ENCODE measurements at places on chromosomes 11 and 22.
A peak's percentile ranks its signal among the peaks of the same experiment; 100 is the strongest.

DNA sequence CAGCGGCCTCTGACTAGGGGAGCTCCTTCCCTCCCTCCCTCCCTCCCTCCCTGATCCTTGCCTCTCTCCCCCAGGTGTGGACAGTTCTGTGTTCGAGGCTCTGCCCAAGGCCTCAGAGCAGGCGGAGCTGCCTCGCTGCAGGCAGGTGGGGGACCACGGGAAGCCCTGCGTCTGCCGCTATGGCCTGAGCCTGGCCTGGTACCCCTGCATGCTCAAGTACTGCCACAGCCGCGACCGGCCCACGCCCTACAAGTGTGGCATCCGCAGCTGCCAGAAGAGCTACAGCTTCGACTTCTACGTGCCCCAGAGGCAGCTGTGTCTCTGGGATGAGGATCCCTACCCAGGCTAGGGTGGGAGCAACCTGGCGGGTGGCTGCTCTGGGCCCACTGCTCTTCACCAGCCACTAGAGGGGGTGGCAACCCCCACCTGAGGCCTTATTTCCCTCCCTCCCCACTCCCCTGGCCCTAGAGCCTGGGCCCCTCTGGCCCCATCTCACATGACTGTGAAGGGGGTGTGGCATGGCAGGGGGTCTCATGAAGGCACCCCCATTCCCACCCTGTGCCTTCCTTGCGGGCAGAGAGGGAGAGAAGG is 11.1 kb upstream of the POU2F3 start:
- no peak for DNase-seq
- no peak overlapping the region for H3K27ac ChIP-seq
- H3K27me3 ChIP-seq: no peaks in the 10 kb centered on the region

DNA sequence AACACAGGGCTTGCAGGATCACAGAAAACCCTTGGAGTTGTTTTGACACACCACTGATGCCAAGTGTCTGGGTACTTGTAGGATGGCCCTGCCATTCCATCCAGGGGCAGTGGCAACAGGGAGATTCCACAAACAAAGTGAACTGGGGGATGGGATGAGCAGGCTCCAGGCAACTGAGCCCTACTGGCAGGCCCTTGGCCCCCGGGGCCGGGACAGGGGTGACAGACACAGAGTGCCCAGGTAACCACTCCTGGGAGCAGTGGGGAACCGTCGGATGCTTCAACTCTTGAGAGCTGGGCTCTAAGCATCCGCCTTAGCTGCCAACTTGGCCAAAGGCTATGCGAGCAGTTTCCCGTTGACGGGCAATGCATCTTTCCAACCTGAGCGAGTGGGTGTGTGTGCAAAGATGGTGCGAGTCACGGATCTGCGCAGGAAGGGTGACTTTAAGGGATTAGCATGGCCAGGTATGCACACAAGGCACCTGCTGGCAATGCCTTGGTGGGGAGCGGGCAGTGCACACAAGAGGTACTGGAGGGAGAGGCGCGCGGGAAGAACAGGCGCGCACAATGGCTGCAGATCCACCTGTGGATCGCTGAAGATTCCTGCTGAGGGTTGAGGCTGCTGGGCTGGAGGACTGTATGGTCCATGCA is 83.1 kb upstream of the PRODH start:
- no peaks in the 10 kb centered on the region for H3K27me3 ChIP-seq
- H3K4me1 ChIP-seq: no peaks in the 10 kb centered on the region
- H3K4me3 ChIP-seq: no peak overlapping the region
- H3K27ac ChIP-seq: no peak overlapping the region

- peak overlapping the region; percentile 56 for H3K4me3 ChIP-seq
- peaks cover 86% of the 10 kb centered on the region for H3K27me3 ChIP-seq
- no peaks in the 10 kb centered on the region for H3K36me3 ChIP-seq
Observed at GRCh38 chr11:12678092-12678491, 3.9 kb downstream of the TEAD1 start.

DNA sequence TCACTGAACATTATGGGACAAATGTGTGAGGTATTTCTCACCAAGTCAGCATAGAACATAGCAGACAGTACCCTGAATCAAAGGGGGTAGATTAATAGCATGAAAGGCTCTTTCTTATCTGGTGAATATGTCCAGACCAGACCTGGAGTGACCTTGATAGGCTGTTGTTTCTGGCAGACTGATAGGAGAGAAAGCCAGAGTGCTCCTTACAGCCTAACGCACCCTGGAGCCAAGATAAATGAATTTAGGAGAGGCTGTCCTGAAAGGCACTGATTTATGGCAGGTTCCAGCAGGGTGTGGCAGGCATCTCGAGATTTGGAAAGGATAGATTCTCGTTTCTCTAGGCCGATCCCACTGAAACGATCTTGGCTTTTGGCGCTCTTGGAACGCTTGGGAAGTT is 204.6 kb downstream of the DBX1 start:
- no peak overlapping the region for H3K4me3 ChIP-seq
- no peaks in the 10 kb centered on the region for H3K27me3 ChIP-seq
- DNase-seq: no peak
- H3K36me3 ChIP-seq: no peaks in the 10 kb centered on the region

DNA sequence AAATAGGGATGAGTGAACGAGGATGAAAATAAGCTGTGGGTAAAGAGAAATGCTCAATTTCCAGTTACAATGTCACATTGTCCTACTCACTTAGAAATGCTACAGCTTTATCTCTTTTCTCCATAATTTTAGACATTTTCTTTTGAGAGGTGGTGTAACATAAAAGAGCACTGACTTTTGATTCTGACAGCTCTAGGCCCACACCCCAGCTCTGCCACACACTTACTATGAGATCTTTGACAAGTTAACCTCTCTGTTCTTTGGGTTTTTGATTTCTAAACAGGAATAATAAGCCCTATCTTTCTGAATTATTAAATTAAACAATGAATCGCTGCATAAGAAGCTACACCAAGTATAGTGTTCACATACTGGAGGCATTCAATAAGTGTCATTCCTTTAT is 228.3 kb upstream of the PITPNB start:
- no peak for DNase-seq
- no peaks in the 10 kb centered on the region for H3K36me3 ChIP-seq
- no peaks in the 10 kb centered on the region for H3K27me3 ChIP-seq

DNA sequence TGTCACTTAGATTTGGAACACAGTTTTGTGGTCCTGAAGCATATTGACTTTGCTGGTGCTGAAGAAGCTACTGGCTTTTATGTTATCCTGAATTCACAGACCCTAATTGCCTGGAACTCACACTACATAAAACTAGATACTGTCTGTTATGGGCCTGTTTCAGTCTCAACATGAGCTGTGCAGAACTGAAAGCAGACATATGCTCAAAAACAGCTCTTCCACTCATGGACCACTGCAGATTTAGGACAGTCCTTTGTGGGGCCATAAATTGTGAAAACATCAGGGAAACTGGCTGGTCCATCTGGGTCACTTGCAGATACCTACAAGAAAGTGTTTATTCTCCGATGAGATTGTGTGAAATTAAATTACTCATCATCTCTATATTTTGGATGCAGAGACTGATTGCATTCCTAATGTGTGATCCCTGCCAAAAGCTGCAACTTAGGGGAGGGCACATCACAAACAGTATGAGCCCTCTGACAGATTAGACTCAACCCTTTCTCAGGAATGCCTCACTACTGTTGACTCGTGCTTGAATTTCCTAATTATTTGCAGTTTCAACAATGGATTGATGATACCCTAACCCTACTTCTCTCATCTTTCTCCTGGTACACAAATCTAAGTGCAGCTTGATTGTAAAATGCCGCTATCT is 10.2 kb upstream of the CLNS1A start:
- H3K27ac ChIP-seq: no peak overlapping the region
- no peak for DNase-seq
- H3K4me1 ChIP-seq: no peaks in the 10 kb centered on the region

DNA sequence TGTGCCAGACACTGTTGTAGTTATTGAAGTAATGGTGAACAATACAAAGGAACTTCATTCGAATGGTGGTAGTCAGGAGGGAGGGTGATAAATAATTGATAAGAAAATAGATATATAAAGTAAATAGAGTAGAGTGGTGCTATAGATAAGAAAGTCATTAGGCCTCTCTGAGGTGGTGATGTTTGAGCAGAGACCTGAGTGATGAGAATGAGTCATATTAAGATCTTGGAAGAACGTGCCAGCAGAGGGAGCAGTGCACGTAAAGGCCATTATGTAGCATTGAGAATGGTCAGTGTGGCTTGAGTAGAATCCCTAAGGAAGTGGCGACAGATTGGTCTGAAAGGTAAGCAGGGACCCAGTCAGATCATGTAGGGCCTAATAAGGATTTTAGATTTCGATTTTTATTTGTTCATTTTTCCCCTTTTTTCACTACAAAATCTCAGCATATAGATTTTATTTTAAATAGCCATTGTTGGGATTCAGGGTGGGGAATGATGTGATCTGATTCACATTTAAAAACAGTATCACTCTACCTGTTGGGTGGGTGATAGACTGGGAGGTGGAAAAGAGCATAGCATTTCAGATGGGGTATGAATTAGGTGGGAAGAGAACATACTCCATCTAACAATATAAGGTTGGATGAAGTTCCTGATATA is 44.7 kb downstream of the CCDC90B start:
- no peaks in the 10 kb centered on the region for H3K27me3 ChIP-seq
- no peak overlapping the region for H3K27ac ChIP-seq
- H3K36me3 ChIP-seq: no peaks in the 10 kb centered on the region
- DNase-seq: peak; percentile 53
- H3K4me3 ChIP-seq: no peak overlapping the region
- H3K4me1 ChIP-seq: no peaks in the 10 kb centered on the region

- no peaks in the 10 kb centered on the region for H3K4me1 ChIP-seq
- no peaks in the 10 kb centered on the region for H3K27me3 ChIP-seq
- DNase-seq: no peak
- no peaks in the 10 kb centered on the region for H3K36me3 ChIP-seq
- H3K4me3 ChIP-seq: no peak overlapping the region
Observed at GRCh38 chr11:42239188-42239587, 779.7 kb upstream of the LRRC4C start.

GRCh38 chr11:69013009-69013951 is at the start of gene MRGPRF:
Gene MRGPRF, minus strand, starts transcription at chr11:69013246. Its CDS starts 3,345 bp downstream, at chr11:69009901.
- DNase-seq: peak; percentile 88
- H3K27ac ChIP-seq: peak within 1 kb of the TSS; percentile 72
- peaks cover 10% of the 10 kb centered on the region for H3K4me1 ChIP-seq
- peak within 1 kb of the TSS; percentile 44 for H3K4me3 ChIP-seq

DNA sequence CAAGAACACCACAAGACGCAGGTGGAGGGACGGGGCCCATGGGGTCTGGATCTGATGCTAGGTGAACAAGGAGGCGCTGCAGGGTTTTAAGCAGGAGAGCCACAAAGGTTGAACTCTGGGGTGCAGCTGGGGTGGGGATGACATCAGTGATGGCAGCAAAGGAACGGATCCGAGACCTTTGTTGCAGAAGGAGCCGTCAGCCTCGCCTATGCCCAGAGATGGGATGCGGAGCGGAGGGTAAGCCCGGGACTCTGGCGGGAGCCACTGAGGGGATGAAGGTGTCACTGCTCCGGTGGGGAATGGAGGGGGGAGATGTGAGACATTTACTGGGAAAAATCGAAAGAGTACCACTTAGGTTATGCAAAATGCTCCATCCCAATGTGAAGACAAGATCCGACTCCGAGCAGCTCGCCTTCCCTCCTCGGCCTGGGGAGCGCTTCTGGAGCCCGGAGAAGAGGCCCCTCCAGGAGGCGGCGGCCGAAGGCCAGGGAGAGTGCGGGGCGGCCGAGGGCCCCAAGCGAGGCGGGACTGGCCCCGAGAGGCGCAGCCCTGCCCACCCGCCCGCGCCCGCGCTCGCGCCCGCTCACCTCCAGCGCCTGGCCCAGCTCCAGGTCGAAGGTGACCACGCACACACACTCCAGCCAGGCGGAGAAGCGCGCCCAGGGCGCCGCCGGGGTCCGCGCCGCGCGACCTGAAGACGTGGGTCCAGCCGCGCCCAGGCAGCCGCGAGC is 422 bp downstream of the DENND6B start:
- no peaks in the 10 kb centered on the region for H3K27me3 ChIP-seq
- no peak overlapping the region for H3K27ac ChIP-seq
- H3K36me3 ChIP-seq: no peaks in the 10 kb centered on the region
- no peak for DNase-seq
- H3K4me1 ChIP-seq: peaks cover 5% of the 10 kb centered on the region

DNA sequence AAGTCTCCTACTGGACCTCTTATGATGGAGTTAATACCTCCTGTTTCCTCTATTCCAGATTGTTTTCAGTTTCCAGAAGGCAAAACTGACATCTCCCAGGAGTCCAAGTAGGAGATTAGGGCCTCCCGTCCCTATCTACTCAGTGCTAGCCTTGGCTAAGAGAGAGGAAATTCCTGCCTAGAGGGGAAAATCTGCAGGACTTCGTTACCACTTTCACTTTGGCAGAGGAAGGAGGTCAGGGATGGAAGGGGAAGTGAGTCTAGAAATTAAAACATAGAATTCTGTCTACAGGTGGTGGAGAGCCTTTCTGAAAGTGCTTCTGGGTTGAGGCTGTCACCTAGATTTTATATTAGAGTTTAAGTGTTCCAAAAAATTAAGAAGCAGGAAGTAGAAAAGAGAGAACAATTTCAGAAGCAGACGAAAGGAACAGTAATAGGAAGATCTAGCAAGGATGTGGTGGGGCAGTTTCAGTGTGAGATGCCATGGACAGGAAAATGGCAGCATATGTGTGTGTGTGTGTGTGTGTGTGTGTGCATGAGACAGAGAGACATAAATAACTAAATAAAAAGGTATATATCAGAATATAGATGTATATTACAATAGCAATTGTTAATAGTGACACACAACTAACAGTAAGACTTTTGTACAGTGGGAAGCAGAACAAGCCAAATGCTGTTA is 2.4 kb upstream of the TRIM68 start:
- no peak overlapping the region for H3K27ac ChIP-seq
- no peaks in the 10 kb centered on the region for H3K27me3 ChIP-seq
- no peak overlapping the region for H3K4me3 ChIP-seq

DNA sequence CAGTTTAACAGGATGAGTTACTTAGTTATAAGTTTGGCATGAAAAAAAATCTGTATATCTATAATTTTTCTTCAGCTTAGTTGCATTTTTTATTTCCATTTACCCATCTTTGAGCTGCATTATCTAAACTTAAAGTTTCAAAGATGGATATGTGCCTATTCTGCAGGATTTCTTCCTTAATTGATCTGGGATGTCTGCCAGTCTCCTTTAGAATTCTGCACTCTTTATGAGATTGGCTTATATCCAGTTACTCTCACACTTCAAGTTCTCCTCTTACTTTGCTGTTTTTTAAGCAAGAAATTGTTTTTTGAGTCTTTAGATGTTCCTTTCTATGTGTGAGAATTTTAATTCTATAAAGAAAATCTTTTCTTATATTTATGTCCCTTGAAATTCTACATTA is 5.1 kb upstream of the PDGFD start:
- DNase-seq: no peak
- H3K27ac ChIP-seq: no peak overlapping the region
- no peaks in the 10 kb centered on the region for H3K4me1 ChIP-seq
- H3K36me3 ChIP-seq: no peaks in the 10 kb centered on the region

- peak; percentile 53 for DNase-seq
- no peaks in the 10 kb centered on the region for H3K36me3 ChIP-seq
- H3K4me3 ChIP-seq: no peak within 1 kb of the TSS
Observed at GRCh38 chr11:22337596-22338485, at the start of gene SLC17A6. Gene SLC17A6, plus strand, starts transcription at chr11:22338381. Its CDS starts 153 bp downstream, at chr11:22338534.
